ENCODE measurements at places on chromosomes 1 and 21.

DNA sequence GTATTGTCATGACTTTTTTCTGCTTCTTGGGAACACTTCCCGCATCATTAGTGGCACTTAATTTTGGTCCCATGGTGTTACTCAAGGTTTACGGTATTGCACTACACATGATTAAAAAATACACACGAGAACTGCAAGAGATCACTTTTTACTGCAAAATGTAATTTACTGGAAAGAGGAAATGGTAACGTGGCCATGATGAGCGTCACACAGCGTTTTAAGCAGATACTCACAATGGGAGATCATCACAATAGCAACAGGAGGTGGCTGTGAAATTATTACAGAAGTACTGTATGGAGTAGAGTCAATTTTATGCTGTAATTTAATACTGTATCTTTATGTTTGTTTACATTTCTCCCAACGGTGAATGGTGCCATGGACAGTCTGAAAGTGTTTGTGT is 1510.3 kb downstream of the AMY1C start:
- DNase-seq, result no peak

DNA sequence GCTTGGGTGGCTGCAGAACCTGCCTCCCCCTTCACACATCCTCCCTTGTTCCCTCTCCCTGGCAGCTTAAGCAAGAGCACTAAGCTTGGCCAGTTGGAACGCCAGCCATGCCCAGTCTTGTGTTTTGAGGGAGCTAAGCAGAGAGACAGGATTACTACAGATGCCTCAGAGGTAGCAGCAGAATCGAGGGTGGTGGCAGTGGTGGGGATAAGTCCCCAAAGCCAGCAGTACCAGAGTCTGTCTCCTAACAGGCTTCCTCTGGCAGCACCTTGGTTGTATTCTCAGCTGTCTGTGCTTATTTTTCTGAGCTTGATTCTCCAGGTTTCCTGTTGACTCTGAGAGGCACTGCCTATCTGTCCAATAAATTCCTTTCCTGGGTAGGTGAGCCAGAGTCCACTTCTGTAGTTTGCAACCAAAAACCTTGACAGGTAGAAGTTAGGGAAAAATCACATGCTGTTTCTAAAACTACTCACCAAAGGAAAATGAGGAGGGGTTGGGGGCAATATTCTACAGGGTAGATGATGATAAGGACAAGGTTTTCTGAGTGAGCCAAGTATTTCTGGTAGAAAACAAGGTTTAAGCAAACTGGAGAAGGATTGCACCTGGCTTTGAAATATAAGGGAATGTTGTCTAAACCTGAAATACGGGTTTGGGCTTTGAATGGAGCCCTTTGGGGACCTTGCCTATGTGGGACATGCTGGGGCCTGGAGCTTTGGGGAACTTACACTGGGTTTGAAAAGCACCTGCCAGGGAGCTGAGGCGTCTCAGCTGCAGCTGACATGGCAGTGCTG is 100.8 kb downstream of the PBX1 start:
- DNase-seq, result no peak

DNA sequence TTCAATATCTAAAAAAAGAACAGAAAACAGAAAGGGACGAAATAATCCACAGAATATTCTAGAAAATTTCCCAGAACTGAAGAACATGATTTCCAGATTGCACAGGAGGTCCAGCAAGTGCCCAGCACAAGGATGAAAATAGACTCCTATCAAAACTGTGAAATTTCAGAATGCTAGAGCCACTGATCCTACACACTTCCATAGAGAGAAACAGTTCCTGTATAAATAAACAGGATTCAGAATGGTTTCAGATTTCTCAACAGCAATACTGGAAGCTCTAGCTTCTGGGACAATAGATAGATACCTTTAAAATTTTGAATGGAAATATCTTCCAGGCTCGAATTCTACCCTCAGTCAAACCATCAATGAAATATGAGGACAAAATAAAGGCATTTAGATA is 4.6 kb downstream of the TARBP1 start:
- DNase-seq, result no peak

DNA sequence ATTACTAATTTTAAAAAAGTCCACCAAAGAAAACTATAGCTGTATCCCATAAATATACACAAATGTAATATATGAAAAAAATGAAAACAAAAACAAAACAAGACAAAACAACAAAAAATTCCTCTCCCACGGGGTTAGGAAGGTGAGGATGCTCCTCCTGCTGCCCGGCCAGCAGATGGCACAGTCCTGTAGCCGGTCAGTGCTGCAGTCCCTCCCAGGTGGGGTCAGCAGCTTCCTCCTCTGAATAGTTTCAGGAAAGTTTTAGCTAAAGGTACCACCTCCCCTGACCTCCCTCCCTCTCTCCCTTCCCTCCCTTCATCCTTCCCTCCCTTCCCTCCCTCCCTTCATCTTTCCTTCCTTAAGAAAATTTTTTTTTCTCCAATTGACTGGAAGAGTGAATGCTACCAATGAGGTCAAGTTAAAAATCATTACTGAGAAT is 67.8 kb upstream of the BCL10 start:
- no peak for DNase-seq

- DNase-seq, result no peak
Measured at GRCh38 chr1:165854101-165854845, 26.9 kb downstream of the UCK2 start.

Measured in activated CD4-positive, alpha-beta T cell treated with anti-CD3 and anti-CD28 coated beads, Interleukin-2, amount 50 U/mL, for 48 hours (primary cell).